ENCODE measurements at places on chromosomes 6 and 20. TPM values are rescaled to one million over a fixed set of nuclear protein-coding genes. Genes with fewer than 3 reads are reported as not detected.

NMBR gene
- not detected for total RNA-seq

BACH2 gene
- 5.6 TPM for total RNA-seq

PNPLA1 gene
- total RNA-seq = not detected

BPIFB4 gene
- not detected for total RNA-seq

DNA sequence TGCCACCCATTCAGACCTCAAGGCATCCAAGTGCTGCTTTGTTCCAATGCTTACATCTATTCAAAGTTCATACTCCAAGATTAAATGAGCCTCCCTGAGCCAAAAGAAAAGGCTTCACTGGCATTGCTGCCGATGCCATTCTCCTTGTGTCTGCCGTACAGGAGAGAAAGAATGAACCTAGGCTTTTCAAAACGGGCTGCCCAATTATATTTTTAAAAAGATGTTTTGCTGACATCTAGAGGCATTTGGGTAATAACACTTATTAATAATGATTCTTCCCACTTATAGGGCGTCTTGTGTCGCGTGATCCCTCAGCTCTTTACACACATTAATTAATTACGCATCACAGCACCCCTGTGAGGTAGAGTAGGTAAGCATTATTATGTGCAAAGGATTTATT lies 545.6 kb downstream of the PKHD1 start:
- DNase-seq = no peak
- no peak overlapping the region for H3K4me3 ChIP-seq
- H3K27ac ChIP-seq = no peak overlapping the region
- H3K27me3 ChIP-seq = no peaks in the 10 kb centered on the region

- no peaks in the 10 kb centered on the region for H3K27me3 ChIP-seq
- H3K36me3 ChIP-seq = no peaks in the 10 kb centered on the region
- peak; percentile 17 for DNase-seq
- H3K4me3 ChIP-seq = no peak overlapping the region
- no peak overlapping the region for H3K27ac ChIP-seq
- no peaks in the 10 kb centered on the region for H3K4me1 ChIP-seq
Observed at GRCh38 chr6:93677264-93677965, 258.1 kb upstream of the EPHA7 start.

- no peaks in the 10 kb centered on the region for H3K27me3 ChIP-seq
- H3K4me3 ChIP-seq = no peak overlapping the region
- no peak overlapping the region for H3K27ac ChIP-seq
- peaks cover 8% of the 10 kb centered on the region for H3K4me1 ChIP-seq
- no peak for DNase-seq
Observed at GRCh38 chr6:110784610-110784979, 30.7 kb downstream of the CDK19 start.

DNA sequence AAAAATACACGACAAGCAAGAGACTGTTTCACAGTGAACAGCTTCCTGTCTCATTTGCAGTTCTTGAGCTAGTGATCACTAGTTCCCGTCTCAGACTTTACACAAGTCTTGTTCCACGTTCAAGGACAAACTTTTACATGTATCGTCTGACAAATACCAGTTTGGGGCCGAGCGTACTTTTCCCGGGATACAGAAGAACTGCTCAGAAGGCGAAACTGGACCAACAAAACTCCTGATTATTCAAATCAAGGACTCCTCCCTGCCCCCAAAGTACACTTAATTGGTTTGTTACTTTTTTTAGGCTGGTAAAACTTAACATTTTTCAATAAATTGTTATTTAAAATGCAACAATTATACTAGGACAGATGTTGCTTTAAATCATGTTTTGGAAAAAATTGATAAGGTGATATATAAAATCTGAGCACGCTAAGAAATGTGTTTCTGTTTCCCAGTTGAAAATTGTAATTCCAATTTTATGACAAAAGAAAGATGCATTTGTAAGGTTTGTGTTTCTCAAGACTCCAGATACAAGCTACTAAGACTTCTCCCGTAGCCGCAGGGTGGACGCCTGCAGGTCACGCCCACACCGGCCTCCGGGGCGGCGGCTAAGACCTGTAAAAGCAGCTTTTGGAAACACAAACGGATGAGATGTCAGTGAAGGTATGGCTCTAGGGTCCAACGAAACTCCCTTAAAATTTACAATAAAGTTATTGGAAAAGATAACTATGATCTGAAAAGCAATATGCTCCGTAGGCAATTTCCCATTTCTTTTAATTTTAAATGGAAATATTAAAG lies 16.8 kb upstream of the TCFL5 start:
- DNase-seq = no peak
- H3K4me1 ChIP-seq = no peaks in the 10 kb centered on the region
- H3K27ac ChIP-seq = no peak overlapping the region
- no peak overlapping the region for H3K4me3 ChIP-seq

GRCh38 chr6:71473926-71474325 lies 185.3 kb downstream of the OGFRL1 start:
- no peak overlapping the region for H3K4me3 ChIP-seq
- no peak overlapping the region for H3K27ac ChIP-seq
- no peaks in the 10 kb centered on the region for H3K36me3 ChIP-seq

DNA sequence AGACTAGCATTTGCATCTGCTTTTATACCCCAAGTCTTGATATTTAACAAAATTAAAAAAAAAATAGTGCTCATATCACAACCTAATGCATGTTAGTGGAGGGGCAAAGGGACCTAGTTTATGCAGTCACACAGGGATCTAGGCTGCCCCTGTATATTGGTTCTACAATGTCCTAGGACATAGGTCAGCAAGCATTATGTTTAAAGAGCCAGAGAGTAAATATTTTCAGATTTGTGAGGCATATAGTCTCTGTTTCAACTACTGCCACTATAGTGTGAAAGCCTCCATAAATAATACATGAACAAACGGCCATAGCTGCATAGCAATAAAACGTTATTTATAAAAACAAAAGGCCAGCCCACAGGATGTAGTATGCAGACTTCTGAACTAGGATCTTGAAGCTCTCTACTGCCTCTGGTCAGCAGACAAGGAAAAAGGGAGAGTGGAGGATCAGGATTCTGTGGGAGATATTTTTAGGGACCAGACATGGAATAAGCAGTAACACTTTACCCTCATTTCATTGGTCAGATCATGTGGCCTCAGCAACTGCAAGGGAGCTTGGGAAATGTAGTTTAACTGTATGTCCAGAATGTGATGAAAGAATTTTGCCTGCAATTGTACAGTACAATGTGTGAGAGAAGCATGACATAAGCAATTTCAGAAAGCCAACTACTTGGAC lies 414.2 kb upstream of the SPTLC3 start:
- no peaks in the 10 kb centered on the region for H3K27me3 ChIP-seq
- H3K4me3 ChIP-seq = no peak overlapping the region
- H3K36me3 ChIP-seq = no peaks in the 10 kb centered on the region

DNA sequence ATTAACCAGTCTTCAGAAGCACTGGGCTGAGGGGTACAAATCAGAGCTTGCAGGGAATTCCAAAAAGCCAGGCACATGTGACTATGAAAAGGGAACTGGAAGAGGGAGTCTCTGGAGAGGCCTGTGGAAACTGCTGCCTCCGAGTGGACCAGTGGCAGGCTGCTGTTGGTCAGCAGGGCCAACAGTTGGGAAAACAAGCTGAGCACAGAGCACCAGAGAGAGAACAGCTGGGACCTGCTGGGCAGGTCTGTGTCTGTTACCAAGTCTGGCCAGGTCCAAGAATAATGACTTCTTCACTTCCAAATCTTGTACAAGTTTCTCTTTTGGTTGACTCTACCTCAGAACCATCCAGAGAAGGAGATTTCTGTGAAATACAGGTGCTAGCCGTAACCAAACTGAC lies 81.4 kb downstream of the LIN28B start:
- no peak overlapping the region for H3K4me3 ChIP-seq
- no peaks in the 10 kb centered on the region for H3K27me3 ChIP-seq
- peaks cover 26% of the 10 kb centered on the region for H3K4me1 ChIP-seq
- DNase-seq = peak; percentile 36
- peak overlapping the region; percentile 78 for H3K27ac ChIP-seq

GRCh38 chr6:83152913-83153312 lies 40.2 kb downstream of the PGM3 start:
- no peaks in the 10 kb centered on the region for H3K27me3 ChIP-seq
- no peak for DNase-seq
- peaks cover 19% of the 10 kb centered on the region for H3K36me3 ChIP-seq
- H3K27ac ChIP-seq = no peak overlapping the region

DNA sequence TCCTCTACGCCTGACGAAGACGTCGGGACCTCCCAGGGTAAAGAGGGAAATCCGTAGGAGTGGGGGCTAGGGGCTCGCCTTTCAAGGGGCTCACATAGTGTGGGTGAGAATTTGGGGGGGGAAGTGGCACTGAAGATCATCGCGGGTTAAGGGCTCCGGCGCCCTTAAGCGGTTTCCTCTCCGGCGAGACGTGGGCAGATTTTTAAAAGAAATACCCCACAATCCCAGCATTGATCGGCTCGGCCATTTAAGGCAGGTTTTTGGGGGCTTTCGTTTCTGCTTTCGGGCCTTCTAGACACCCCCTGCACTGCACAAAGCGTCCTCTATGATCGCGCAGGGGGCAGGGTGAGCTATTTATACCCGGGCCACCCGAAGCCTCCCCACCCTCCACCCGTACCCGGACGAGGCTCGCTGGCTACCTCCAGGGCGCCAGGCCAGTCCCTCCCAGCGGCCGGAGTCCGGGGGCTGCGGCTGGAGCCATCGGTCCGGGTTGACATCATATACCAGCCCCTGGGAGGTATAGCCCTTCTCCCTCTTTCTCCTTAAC lies 1.2 kb downstream of the NKX2-2 start:
- H3K27ac ChIP-seq = no peak overlapping the region
- H3K4me3 ChIP-seq = no peak overlapping the region
- peaks cover 3% of the 10 kb centered on the region for H3K4me1 ChIP-seq
- no peak for DNase-seq
- no peaks in the 10 kb centered on the region for H3K36me3 ChIP-seq
- H3K27me3 ChIP-seq = peaks cover 100% of the 10 kb centered on the region

GRCh38 chr20:507761-508332 lies 35.7 kb downstream of the CSNK2A1 start:
- H3K4me3 ChIP-seq = no peak overlapping the region
- DNase-seq = no peak
- H3K36me3 ChIP-seq = peaks cover 38% of the 10 kb centered on the region
- H3K27me3 ChIP-seq = no peaks in the 10 kb centered on the region
- H3K27ac ChIP-seq = no peak overlapping the region

DNA sequence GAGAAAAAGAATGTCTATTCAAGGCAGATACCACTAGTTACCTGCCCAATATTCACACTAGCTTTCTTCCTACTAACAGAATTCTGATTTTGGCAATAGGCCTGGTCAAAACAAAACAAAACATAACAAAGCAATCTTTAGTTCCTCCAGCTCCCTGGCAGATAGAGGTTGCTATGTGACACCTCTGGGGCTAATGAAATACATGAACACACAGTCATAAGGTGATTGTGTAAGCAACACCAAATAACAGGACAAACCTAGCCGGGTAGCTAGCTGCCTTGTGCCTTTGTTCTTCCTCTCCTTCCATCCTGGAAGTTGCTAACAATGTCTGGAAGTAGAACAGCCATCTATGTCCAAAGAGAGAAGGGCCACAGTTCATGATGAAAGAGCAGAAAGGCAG lies 6.0 kb upstream of the HMGN3 start:
- no peak overlapping the region for H3K27ac ChIP-seq
- no peaks in the 10 kb centered on the region for H3K27me3 ChIP-seq
- no peaks in the 10 kb centered on the region for H3K36me3 ChIP-seq
- no peak overlapping the region for H3K4me3 ChIP-seq
- no peak for DNase-seq
- H3K4me1 ChIP-seq = no peaks in the 10 kb centered on the region

DNA sequence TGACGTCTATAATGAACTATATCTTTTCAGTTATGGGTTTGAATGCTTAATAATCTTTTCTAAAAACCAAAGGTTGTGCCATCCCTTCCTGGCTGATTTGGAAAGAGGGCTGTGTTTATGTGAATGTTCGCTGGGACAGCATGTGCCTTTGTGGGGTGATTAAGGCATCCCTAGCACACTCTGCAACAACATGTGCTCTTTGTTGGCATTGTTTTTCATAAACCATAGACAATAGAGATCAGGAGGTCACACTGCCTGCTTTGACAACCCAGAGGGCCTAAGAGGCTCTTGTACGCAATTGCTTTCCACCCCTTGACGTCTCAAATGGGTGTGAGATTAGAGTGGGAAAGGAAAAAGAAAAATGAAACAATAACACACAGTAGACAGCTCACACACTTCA lies 116.0 kb downstream of the LRRC1 start:
- DNase-seq = peak; percentile 40
- H3K27me3 ChIP-seq = no peaks in the 10 kb centered on the region
- H3K27ac ChIP-seq = no peak overlapping the region
- no peak overlapping the region for H3K4me3 ChIP-seq
- H3K36me3 ChIP-seq = no peaks in the 10 kb centered on the region
- no peaks in the 10 kb centered on the region for H3K4me1 ChIP-seq

DNA sequence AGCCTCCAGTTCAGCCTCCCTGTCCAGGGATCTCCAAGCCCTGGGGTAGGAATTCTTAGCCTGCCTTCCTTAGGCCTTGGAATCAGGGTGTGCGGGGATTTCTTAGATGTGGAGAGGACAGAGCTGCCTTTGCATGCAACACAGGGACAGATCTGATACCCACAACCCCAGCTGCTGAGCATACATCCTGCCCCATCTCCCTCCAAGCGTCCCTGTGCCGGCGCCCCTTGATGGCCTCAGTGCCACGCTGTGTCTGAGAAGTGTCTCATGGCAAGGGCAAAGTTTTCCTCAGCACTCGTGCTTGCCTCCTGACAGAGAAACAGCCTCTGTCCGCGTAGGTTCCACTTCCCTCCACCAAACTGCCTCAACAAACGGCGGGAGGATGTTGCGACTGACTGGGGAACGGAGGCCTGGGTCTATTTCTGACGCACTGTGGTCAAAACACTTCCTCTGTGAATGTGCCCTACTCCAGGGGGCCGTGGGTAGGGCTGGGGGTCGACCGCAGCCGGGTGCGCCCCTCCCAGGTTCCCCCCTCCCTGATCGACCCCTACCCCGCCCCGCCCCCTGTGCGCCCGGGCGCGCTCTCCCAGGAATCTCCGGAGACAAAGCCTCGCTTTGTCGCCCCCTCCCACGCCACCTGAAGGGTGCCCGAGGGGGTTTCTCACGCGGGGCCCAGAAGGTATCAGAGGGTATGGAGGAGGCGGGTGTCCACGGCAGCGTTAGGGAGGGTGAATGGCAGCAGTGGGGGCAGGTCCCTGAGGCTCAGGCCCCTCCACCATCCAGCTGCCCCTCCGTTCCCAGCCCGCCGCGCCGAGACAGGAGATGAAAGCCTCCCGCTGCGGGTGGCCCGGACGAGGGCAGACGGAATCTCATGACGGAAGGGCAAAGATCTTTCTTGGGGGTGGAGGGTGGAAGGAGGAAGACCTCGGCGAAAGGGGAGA lies 806 bp downstream of the MICAL1 start:
- peak; percentile 31 for DNase-seq
- no peak overlapping the region for H3K27ac ChIP-seq
- peaks cover 7% of the 10 kb centered on the region for H3K27me3 ChIP-seq
- H3K4me1 ChIP-seq = no peaks in the 10 kb centered on the region
- peak overlapping the region; percentile 53 for H3K4me3 ChIP-seq
